ENCODE measurements at places on chromosomes 12 and 14. TPM values are rescaled to one million over a fixed set of nuclear protein-coding genes. Genes with fewer than 3 reads are reported as not detected.

The GLRX5 gene
- polyA plus RNA-seq = 67.6 TPM

The KRT3 gene
- polyA plus RNA-seq = not detected

The C12orf60 gene
- 1.7 TPM for polyA plus RNA-seq

The FBLN5 gene
- polyA plus RNA-seq = 21.2 TPM

The PIANP gene
- 0.30 TPM for polyA plus RNA-seq

The KRT80 gene
- not detected for polyA plus RNA-seq

The LRTM2 gene
- not detected for polyA plus RNA-seq

The PXN gene
- 80.4 TPM for polyA plus RNA-seq

DNA sequence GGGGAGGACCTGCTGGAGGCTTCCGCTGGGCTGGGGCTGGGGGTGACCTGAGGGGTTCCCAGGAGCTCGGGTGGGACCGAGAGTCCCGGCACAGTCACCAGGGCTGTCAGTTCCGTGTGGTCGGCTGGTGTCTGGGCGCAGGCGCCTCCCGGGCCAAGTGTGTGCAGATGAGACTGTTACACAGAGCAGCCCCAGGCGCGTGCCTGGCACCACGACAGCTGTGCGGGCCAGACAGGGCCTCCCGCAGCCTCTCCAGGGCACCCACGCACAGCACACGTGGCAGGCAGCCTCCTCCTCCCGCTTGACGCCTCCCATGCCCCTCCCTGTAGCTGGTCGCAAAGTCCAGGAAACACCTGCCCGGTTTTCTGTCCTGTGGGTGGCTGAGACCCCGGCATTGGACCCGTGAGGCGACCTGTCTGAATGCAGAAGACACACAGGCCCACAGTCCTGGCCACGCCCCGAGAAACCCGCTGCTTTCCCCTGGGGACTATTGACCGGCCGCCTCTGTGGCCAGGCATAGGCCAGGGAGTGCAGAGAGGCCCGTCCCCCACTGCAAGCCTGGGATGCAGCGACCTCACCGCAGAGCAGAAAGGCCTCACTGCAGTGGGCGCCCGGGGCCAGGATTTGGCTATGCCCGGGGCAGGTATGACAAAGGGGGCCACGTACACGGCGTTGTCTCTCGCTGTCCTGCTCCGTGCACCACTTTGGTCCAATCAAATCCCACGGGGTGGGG is 12.1 kb upstream of the GALNT9 start:
- DNase-seq = no peak

GRCh38 chr14:24659916-24660570 is 26.1 kb upstream of the GZMB start:
- no peak for DNase-seq

DNA sequence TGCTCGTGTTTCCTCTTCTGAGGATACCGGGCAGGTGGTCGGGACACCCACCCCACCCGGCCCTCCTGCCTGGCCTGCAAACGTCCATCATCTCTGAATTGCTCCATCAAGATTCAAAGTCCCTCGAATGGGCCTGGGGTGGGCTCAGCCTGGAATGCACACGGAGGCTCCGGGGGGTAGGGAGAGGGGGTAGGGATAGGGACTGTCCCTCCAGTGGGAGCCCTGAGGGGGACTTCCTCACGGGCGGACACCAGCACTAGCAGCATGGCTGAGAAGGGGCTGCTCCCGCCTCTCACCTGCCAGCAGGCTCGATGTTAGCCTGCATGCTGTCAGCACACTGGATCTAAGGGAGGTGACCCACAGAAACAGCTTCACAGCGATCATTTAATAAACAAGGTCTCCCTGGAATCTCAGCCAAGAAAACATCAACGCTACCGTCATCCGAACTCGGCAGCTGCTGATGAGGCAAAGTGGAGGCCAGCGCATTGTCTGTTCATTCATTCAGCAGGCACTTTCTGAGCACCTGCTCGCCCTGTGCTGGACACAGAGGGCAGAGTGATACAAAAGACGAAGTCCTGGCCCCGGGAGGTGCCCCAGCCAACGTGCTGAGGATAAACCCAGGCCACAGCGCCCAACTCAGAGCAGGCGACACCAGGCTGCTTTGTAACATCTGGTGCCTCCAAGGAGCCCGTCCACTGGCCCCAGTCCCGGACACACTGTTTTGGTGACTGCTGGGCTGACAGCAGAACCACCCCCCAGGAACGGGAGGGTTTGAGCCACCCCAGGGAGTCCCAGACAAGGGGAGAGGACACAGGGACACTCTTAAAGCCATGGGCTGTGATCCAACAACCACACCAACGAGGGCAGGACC is 6.3 kb downstream of the TMEM179 start:
- DNase-seq = no peak

DNA sequence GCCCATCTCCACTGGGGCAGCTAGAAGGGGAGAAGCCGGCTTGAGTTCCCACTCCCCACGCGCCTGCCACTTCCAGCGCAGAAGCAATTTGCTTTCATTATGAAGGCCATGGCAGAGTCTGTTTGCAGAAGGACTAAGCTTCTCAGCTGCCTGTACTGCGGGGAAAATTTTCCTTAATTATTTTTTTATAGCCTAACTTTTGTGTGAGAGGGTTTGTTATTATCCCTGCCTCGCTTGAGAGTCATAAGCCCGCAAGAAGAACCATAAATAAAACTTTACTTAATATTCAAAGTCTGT is 56.0 kb upstream of the DLK1 start:
- DNase-seq = no peak

GRCh38 chr14:83129496-83129895 is 1595.8 kb upstream of the SEL1L start:
- no peak for DNase-seq

- no peak for DNase-seq
These were observed 255.7 kb downstream of the BTG1 start for GRCh38 chr12:91889910-91890309.

DNA sequence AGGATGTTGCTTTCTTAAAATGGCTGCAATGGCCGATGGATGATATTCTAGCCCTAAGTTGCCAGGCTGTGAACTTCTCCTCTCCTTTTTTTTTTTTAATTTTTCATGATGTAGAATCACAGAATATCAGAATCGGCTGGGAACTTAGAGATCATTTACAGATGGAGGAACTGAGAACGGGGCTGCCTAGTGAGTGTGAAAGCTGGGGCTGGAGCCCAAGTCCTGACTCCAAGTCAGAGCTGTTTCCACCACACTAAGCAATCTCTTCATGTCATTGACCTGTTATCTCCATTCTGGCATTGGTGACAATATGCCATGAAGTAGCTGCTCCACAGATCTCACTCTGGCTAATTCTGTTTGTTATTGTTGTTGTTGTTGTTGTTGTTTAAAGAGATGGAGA is 121.7 kb downstream of the SLC38A1 start:
- DNase-seq = no peak

- no peak for DNase-seq
These were observed 12.5 kb upstream of the ANAPC5 start for GRCh38 chr12:121364683-121365121.

- no peak for DNase-seq
These were observed 414.8 kb upstream of the NOVA1 start for GRCh38 chr14:27012641-27013040.

DNA sequence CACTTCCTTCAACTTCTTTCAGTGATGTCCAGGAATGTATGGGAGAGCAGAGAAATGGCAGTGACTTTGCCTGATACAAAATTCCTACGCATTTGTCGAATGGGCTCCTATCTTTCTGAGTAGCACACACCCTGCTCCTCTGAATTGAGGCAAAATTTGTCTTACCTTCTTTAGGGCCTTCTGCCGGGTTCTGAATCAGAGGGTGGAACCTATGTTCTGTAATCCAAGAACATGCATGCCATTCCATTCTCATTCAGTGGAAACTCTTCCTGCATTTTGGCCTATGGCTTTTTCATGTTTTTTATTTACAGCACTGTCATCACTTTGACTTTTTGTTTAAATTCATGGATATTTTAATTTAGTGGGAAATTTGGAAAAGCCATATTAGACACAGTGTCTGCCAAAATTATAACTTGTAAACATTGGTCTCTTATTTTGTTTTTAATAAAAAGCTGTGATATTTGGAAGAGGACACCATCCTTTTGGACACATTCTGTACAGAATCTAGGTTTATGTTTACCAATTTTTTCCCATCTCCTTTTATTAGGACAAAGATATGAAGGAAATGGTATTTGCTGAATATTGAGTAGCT is 402.2 kb upstream of the FAR2 start:
- no peak for DNase-seq

DNA sequence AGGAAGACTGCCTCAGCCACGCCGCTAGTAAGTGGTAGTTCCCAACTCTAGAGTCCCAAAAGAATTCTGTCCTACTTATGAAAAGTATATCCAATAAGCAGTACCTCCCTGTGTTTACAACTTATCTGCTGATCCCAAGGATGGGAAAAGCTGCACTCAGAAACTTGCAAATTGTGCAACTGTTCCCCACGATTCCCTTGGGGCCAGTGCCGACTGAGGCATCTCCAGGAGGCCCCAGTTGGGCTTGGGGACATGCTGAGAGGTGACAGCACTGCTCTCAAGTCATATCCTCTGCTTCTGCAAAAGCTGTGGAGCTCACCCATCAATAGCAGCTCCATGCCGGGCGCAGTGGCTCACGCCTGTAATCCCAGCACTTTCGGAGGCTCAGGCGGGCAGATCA is 23.7 kb downstream of the SPRING1 start:
- DNase-seq = no peak

DNA sequence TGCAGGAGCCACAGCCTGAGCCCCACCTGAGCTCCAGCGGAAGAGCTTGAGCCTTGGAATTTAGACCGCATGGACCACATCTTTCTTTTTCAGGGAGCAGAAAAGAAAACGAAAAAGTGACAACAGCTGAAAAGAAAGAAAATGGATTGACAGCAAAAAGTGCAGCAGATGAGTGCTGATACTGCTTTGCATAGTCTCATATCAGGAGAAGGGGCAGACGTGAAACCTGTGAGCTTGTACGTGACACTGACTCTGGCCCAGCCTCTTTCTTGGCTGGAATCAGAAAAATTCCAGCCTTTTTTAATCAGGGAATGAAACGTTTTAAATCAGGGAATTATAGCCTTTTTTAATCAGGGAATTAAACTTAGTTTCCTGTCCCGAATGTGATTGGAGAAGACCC is 1296.5 kb downstream of the TMEM121 start:
- DNase-seq = no peak

DNA sequence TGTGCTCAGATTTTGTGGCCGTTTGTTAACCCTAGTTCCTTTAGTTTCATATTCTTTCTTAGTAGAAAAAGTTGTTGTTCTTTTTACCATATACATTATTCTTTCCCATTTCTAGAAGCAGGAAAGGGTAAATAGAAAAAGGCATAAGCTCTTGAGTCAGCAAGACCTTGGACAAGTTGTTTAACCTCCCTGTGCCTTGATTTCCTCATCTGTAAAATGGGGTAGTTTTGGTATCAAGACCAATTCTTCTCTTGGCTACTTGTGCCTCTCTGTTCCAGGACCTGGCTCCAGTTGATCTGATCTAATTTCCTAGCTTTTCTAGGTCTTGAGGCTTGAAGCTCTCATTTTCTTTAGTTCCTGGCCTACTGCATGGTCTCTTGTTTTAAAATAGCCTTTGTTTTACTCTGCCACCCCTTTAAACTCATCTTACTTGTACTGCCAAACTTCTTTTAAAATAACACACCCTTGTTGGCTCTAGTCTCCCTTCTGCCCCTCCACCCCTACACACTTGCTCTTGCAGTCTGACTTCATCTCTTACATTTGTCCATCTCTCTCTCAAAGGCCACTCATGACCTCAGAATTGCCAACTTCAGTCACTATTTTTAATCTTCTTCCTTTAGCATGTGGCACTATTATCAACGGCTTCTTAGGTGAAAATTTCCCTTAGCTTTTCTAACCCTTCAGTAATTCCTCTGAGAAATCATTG is 143.7 kb downstream of the TTLL5 start:
- no peak for DNase-seq

- no peak for DNase-seq
These were observed 61.5 kb downstream of the PDE3A start for GRCh38 chr12:20429852-20430251.

Data from naive thymus-derived CD8-positive, alpha-beta T cell (primary cell).